ENCODE measurements at places on chromosomes 1 and 21. TPM values are rescaled to one million over a fixed set of nuclear protein-coding genes. Genes with fewer than 3 reads are reported as not detected.

DNA sequence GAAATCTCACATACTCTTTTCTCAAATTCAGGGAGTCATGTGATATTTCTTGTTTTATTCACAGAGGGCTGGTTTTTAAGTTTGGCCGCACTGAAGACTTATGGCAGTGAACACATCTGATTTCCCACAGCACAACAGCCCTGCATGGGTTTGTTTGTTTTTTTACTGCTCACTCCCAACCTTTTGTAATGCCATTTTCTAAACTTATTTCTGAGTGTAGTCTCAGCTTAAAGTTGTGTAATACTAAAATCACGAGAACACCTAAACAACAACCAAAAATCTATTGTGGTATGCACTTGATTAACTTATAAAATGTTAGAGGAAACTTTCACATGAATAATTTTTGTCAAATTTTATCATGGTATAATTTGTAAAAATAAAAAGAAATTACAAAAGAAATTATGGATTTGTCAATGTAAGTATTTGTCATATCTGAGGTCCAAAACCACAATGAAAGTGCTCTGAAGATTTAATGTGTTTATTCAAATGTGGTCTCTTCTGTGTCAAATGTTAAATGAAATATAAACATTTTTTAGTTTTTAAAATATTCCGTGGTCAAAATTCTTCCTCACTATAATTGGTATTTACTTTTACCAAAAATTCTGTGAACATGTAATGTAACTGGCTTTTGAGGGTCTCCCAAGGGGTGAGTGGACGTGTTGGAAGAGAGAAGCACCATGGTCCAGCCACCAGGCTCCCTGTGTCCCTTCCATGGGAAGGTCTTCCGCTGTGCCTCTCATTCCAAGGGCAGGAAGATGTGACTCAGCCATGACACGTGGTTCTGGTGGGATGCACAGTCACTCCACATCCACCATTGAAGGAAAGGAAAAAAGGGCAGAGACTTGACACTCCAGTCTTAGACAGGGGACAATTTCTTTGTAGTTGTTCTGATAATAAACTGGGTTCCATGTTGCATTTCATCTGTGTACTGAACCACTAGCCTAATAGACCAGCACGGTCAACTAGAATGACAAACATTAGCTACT is 22.8 kb downstream of the TMEM50A start:
- DNase-seq, result no peak

DNA sequence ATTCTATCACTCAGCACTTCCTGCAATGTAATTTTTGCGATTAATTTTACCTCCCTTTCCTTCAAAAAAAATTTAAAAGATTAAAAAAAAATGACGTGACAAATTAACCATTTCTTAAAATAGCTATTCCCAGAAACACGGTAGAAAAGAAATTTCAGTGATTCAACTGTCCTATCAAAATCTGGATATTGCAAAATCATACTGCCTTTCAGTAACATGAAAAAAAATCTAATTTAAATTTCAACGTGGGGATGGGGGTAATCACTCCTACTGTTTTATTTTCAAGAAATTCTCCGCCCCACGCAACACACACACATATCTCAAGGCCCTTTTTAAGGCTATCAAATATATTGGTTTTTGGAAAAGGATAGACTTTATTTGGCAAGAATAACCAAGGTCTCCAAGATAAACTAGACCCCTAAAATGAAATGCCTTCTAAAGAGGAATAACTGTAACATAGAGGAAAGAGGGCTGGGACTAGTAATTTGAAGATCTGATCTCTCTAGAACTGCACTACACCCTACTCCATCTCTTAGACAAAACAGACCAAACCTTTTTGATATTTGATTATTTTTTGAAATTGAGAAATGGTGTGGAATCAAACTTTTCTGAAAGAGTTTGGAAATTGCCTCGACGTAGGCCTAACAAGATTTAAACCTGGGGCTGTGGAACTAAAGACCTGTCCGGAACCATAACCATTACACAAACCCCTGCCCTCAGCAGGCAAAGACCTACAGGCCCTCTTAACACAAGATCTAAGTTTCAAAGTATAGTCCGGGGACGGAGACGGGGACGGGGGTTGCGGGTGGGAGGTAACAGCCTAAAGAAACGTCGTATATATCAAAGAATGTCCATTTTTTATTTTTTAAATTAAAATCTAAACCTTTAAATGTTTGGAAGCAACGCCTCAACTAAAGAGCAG is 941 bp downstream of the ARNT start:
- DNase-seq, result peak; percentile 11

DNA sequence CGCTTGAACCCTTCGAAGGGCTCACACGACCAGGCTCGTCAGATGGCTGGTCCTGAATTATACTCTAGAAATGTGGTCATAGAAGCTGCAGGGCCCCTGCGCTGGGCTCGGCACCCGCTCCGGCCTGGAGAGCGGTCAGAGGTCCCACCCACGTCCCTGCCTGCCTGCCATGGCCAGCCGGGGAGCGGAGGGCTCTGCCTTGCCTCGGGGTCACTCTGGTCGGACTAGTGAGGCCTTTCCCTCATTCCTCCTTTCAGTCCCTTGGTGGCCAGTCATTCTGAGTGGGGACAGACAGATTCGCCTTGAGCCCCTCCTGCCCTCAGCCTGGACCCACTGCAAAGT is 529 bp upstream of the MARCKSL1 start:
- DNase-seq, result no peak

DNA sequence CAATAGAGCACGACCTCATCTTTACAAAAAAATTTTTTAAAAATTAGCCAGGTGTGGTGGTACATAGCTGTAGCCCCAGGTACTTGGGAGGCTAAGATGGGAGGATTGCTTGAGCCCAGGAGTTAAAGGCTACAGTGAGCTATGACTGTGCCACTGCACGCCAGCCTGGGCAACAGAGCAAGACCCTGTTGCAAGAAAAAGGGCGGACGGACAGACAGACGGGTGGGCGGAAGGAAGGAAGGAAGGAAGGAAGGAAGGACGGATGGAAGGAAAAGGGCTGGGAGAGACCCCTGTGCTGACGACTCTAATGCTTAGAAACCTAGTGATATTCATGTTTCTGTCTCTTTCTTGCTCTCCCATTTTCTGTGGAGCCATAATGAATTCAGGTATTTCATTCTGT is 14.4 kb downstream of the PI4KB start:
- DNase-seq, result no peak

- DNase-seq, result no peak
Observed at GRCh38 chr1:156999596-157000320, 45.8 kb downstream of the ARHGEF11 start.

DNA sequence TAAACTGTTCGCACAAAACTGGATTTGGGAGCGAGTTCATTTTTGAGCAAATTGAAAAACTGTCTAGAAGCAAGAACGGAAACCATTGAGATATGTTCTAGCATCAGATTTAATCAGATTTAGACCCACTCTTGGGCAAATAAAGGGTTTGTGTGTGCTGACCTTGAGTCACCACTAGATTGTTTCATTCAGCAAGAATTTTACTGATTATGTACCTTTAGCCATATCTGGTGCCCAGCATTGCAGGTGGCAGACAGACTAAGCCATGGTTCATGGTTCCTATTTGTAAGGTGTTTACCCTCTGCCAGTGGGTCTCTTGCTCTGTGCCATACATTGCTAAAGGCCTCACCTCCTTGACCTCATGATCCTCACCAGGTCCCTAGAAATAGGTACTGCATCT is 1.4 kb downstream of the NUDC start:
- DNase-seq, result no peak

DNA sequence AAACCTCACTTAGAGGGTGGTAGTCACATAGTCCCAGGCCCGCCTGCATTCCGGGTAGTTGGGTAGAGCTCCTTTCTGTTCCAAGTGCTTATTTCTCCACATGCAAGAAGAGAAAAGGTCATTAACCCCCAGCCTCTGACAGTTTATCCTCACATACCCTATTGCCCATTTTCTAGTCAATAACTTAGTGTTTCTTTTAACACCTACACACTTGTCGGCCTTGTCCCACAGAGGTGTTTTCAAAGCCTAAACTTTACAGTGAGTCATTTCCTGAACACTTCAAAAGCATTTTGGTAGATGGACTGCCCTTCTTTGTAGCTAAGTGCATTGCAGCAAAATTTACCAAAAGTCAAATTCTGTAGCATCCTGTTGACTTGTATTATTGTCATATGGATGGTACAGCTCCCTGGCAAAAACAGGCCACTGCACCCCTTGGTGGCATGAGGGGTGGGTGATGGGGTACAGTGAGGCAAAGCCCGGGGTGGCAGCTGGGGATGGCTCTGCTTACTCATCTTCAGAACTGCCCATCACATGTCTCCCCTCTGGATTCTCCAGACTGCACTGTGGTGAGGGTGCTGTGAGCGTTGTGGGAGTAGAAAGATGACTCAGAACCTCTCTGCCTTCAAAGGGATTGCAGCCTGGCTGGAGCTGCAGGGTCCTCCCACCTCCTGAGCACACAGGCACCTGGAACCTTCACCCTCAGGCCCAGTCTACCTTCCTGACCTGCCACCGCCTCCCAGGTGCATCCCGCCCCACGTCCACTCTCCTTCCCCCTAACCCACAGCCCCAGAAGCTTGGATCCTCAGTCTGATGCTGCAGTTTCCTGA is 45.8 kb upstream of the DMRTB1 start:
- DNase-seq, result no peak

- DNase-seq, result no peak
Observed at GRCh38 chr21:37432710-37433455, 66.3 kb downstream of the DYRK1A start.

Gene KRTAP13-2
- total RNA-seq, result not detected

Gene KCNJ15
- total RNA-seq, result 4.5 TPM
